Left ventricle myocardium superior (tissue), 1 donor: ENCODE measurements at places on chromosomes 16 and 17. TPM values are rescaled to one million over a fixed set of nuclear protein-coding genes. Genes with fewer than 3 reads are reported as not detected.
A peak's percentile ranks its signal among the peaks of the same experiment; 100 is the strongest.

GRCh38 chr16:70470141-70470926, 15.9 kb downstream of the FCSK start:
- no peak for DNase-seq

- DNase-seq: no peak
Measured at GRCh38 chr16:73743665-73744496, 552.7 kb upstream of the PSMD7 start.

GRCh38 chr16:20673882-20674683, 23.4 kb downstream of the ACSM1 start:
- no peak for DNase-seq

DNA sequence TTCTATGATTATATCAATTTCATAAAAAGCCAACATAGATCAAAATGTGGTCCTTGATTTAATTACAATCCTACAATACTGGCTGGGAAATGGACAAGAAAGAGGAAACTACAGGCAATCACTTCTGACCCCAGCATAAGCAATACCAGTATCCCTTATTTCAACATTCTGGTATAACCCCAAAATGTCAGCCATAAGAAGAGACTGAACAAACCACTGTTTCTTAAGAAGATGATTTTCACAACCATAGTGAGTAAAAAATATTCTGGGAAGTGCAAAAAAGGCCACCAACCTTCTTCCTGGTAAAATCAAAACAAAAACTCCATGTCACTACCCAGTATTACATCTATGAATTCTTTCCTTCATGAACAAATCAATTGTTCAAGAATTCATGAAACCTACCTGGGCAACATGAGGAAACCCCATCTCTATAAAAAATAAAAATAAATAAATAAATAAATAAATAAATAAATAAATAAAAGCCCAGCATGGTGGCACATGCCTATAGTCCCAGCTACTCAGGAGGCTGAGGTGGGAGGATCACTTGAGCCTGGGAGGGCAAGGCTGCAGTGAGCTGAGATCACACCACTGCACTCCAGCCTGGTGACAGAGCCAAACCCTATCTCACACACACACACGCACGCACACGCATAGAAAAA, 7.5 kb downstream of the N4BP1 start:
- DNase-seq: no peak

DNA sequence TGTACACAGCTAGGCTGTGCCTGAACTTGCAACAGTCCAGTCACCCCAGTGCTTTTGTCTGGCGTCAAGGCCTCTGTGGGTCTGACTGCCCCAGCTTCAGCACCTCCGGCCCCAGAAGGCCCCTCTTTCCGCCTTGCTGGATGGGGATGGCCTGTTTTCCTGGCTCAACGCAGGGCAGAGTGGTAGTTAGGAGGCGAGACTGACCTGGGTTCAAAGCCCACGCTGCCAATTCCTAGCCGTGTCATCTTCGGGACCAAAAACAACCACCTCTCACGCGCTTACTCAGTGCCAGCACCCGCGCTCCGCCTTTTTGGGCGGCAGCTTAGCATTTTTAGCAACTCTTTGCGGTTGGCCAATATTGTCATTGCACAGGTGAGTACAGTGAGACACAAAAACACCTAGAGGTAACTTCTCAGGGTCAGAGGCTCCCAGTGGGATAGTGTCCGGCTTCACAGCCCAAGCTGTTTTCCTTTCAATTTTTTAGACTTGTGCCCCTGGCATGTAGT, 4.6 kb downstream of the MYBBP1A start:
- DNase-seq: no peak

DNA sequence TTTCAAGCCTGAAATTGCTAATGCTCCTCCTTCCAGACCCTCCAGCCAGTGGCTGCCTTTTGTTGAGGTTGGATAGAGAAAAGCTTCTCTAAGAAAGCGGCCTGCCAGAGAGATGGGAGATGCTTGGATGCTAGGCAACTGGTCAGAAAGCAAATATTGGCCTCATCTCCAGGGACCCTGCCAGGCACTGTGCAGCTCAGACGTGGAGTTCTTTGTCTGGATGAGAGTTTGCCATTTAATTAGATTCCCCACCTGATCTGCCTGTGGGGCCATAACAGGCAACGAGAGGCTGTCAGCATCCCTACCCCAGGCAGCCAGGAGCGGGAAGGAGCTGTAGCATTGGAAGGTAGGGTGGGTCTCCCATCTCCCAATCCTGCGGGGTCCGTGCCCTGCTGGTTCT, 52.7 kb downstream of the ASIC2 start:
- DNase-seq: no peak

DNA sequence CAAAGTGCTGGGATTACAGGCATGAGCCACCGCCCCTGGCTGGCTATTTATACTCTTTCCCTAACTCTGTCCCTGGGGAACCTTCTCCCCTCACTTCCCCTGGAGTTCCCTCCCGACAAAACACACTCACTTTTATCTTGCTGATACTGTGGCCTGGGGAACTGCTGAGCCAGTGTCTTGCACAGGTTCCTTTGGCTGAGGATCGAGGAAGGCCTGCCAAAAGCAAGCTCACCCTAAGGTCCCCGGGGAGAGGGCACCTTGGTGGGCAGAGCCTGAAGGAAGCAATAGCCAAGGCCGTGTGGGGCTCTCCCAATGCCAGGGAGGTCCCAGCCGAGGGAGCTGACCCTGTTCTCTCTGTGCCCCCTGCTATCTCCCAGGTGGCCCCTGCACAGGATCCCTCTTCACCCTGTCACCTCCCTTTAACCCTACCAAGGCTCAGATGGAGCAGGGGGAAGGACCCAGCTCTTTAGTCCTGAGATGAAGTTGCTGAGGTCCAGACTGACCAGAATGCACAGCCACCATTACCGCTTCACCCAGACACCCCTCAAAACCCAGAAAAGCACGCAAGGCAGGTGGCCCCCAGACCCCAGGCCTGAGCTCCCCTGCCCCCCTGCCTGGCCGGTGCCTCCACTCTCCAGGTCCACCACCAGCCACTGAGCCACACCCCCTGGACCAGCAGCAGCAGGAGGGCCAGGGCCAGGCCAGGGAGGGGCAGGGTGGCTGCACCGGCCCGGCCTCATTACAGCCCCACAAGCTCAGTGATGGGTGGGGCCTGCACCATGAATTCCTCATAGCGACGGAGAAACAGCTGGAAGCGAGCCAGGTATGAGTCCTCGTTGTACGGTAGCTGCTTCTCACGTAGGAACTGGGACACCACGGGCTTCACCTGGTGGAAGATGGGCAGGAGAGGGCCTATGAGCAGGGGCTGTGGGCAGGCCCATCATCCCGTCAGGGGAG, 5.1 kb upstream of the FDXR start:
- no peak for DNase-seq

DNA sequence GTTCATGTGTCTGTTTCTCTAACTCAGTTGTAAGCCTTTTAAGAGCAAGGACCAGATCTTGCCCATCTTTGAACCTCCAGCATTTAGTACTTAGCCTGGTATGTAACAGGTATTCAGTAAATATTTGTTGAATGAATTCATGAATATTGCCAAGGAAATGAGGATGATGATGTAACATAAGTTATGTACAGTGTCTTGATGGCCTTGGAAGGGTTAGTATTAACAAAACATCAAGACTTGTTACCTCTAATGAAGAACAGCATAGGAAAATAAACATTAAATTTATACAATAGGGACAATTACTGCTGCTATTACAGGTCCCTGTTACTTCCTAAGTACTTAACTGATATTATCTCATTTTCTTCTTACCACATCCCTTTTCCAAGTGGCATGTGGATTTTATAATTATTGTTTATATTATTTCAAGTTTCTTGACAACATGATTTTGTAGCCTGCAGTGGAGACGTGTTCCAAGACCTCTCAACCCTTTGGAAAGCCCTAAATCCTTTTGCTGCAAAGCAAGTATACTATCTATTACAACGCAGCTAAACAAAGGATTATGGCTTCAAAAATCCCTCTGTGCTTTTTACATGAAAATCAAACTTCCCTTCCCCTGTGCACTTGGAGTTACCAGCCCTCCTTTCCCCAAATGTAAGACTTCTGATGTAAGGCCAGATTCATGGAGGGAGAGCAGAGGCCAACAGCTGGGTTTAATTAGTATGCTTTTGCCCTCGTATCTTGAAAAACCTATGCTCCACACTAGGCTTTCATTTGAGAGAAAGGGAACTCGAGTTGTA, 77.4 kb upstream of the SMIM36 start:
- no peak for DNase-seq

The SMIM22 gene
- not detected for total RNA-seq

DNA sequence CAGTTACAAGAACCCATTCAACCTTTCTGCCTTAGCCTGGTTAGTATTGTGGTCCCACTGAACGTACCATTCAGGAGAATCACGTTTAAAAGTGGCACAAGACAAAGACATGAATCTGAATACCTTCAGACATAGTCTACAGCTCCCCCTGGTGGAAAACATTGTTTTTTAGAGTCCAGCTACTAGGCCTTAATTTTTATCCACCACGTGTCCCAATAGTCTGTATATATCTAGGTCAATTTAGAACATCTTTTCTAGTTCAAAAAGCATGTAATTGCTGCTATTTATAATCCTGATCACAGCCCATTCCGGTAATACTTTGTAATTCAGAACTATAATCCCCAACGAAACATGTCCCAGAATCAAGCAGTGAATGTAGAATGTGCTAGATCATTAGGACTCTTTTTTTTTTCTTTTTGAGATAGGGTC, 13.7 kb upstream of the GUCY2D start:
- DNase-seq: no peak

DNA sequence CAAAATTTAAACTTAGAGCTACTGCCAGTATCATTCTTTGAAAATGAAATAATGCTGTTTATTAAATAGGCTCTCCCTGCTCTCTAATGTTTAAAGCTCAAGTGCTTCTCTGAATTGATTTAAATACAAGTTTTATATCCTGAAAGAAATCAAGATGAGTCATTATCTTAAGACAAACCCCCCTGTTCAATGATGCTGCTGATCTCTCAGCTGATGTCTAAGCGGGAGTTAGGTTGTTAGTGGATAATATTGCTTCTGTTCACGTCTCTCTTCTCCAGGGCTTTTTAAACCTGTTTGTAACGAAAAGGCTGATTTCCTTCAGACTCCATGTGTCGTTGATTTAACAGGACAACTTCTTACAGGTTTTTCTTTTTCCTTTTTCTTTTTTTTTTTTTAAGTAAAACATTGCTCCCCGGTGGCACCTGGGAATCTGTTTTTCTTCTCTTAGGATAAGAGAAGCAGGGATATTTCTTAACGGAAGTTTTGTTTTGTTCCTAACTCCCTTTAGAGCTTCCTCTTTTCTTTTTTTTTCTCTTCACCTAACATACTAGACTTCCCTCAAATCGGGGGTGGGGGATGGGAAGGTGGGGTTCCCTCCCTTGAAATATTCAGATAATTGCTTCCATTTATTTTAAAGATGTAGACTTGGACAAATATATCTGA, 807 bp upstream of the LYRM9 start:
- DNase-seq: no peak

- DNase-seq: no peak
Measured at GRCh38 chr16:11556945-11557720, 29.6 kb downstream of the LITAF start.

The OR1A1 gene
- not detected for total RNA-seq

- no peak for DNase-seq
Measured at GRCh38 chr16:7026639-7027038, 306.0 kb upstream of the RBFOX1 start.

DNA sequence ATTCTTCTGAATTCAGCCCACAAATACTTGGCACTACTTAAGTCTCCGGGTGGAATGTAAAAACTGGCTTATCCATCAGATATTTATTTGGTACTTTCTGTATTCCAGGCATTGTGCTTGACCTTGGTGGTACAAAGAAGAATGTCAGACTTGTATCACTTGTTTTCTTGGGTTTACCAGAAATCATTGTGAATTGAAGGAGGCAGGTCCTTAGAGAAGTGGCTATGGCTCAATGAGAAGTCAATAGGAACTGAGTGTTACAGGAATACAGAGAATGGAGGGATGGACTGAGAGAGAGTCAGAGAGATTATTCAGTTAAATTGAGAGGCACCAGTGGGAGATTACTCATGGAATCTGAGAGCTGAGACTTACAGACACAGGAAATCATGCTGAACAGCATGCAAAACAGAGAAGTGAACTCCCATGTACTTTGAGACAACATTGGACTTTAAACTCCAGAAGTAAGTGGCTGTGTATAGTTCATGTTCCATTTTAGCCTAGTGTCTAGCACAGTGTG, 704.1 kb downstream of the CDH11 start:
- DNase-seq: no peak

- peak; percentile 35 for DNase-seq
Measured at GRCh38 chr17:42072323-42073187, 22.2 kb upstream of the C17orf113 start.

The MEFV gene
- 0.62 TPM for total RNA-seq

DNA sequence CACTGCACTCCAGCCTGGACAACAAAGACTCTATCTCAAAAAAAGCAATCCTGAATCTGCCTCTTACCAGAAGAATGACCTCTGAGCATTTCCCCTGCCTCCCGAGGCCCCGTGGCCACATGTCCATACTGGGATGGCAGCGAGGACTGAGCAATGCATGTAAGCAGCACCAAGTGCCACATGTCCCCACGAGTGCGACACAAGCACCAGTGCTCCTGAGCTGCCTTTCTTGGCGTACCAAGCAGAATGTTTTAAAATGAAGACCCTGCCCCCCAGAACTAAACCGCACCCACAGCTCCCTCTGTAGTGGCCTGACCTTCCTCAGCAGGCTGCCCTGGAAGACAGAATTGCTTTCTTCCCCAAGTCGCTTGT, 373.3 kb downstream of the SLC39A11 start:
- no peak for DNase-seq

The SDR42E2 gene
- total RNA-seq: not detected

The ABCA5 gene
- 27.0 TPM for total RNA-seq

DNA sequence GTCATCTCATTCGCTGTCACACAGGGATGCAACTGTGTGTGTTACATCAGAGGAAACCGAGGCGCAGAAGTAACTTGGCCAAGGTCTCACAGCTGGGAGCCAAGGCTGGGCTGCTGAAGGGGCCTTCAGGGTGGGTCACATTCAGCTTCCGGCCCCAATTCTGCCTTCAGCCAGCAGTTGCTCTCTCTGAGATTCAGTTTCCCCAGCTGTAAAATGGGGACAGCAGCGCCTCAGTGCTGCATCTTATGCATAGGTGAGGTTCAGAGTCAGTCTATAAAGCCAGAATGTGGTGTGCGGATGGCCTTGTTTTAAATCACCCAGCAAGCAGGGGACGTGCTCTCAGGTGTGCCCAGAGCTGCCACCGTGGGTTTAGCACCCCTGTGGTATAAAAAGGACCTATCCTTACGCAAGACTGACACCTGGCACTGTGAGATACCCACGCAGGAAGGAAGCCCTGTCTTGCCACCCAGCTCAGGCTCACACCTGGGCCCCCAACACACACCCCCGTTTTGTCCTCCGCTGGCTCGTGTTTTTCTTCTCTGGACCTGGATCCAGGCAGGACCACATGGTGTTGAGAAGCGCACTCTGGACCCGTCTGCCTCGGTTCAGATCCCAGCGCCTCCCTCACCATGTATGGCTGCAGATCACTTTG, 94.6 kb upstream of the GSE1 start:
- DNase-seq: no peak

The KRT24 gene
- not detected for total RNA-seq
